Temporal lobe (tissue), 4 donors: ENCODE measurements at places on chromosomes 3 and 15. TPM values are rescaled to one million over a fixed set of nuclear protein-coding genes. Genes with fewer than 3 reads are reported as not detected.

The ANKUB1 gene
- 0.25 TPM for total RNA-seq

The ASB14 gene
- not detected for total RNA-seq

The NR2F2 gene
- total RNA-seq, result 4.4 TPM

The MTHFS gene
- 6.9 TPM for total RNA-seq
